ENCODE measurements at places on chromosomes 3 and 15.

DNA sequence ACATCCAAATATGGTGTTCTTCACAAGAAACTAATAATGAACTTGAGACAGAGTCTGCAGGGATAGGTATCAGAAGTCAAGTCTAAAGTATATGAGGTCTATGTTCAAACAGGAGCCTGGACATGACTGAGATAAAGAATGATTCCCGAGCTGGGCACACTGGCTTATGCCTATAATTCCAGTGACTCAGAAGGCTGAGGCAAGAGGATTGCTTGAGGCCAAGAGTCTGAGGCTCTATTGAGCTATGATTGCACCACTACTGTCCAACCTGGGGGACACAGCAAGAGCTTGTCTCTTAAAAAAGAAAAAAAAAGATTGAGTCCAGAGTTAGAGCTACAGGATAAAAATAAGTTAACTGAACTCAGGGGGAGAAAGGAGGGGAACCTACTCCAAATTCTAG lies 246.5 kb downstream of the LRRN1 start:
- DNase-seq, result no peak

DNA sequence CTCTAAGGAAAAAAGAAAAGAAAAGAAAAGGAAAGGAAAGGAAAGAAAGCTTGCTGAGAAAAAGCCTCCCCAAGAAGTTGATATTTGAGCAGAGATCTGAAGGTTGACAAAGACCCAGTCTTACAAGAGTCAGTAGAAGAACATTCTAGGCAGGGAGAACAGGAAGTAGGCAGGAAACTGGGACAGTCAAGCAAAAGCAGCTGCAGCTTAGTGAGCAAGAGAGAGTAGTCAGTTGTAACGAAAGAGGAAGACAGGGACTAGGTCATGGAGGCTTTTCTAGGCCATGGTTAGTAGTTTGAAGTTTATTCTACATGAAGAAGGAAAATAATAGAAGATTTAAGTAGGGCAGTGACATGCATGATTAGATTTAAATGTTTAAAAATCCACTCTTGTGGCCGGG lies 31.8 kb upstream of the KLHL6 start:
- no peak for DNase-seq

GRCh38 chr3:101898752-101899169 lies 49.4 kb downstream of the NFKBIZ start:
- no peak for DNase-seq

DNA sequence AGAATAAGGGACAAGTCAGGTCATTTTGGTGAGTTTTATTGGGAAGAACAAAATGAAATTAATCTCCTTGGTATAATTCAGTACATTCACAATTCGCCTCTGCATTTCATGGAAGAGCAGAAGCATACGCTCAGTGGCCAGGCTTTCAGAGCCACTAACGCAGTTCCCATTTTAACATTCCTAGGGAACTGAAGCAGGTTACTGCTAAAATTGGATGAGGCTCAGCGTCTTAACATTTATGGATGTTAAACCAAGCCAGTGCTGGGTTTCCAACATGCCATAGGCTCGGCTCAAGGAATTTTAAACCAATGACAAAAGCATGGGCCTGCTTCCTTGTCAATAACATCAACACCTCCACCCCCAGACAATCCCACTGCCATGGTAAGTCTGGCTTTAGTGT lies 172.7 kb upstream of the PRICKLE2 start:
- DNase-seq, result no peak

- peak; percentile 29 for DNase-seq
Measured at GRCh38 chr3:133276594-133276993, 123.3 kb upstream of the BFSP2 start.

DNA sequence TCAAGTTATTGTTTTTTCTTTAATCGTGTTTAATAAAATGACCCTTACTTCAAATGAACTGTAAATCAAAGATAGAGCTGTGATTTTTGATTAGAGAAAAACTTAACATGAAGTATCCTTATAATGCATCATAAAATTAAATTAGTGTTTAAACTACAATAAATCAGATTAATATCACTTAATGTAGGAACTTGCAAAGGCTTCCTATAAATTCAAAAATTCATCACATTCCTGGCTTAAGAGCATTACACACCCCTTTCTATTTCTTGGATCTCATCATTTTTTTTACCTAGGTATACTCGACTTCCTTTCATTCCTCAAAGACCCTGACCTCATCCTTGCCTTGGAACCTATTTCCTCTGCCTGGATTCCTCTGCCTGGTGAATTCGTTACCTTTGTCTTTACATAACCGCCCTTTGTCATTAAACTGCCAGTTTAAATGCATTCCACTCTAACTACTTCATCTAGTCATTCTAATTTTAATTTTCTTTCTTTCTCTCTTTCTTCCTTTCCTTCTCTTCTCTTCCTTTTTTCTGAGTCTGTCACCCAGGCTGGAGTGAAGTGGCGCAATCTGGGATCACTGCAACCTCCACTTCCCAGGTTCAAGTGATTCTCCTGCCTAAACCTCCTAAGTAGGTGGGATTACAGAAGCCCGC lies 1244.5 kb downstream of the OTOL1 start:
- DNase-seq, result no peak

DNA sequence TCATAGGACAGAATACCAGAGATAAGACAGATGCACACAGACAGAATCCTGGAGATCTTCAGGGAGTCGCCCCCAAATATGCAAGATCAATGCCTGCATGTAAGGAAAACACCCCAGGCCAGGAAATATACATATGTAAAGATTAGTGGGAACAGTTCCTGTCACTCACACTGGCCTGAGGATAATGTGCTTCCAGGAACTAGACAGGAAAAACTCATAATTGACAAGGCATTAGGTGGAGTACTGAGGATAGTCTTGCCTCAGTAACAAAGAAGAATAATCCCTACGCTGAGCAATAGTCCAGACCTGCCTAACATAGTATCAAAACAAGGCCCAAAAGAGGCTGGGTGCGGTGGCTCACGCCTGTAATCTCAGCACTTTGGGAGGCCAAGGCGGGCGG lies 20.4 kb upstream of the B4GALT4 start:
- no peak for DNase-seq

- no peak for DNase-seq
Measured at GRCh38 chr15:73994912-73995622, 551 bp downstream of the PML start.

- peak; percentile 49 for DNase-seq
Measured at GRCh38 chr3:62503516-62503915, 130.2 kb upstream of the FEZF2 start.

- DNase-seq, result no peak
Measured at GRCh38 chr3:12308517-12308916, 19.6 kb downstream of the PPARG start.

GRCh38 chr15:33031324-33031821 lies 163.1 kb downstream of the FMN1 start:
- no peak for DNase-seq

- DNase-seq, result peak; percentile 74
Measured at GRCh38 chr3:155423526-155424322, 130.2 kb upstream of the STRIT1 start.

DNA sequence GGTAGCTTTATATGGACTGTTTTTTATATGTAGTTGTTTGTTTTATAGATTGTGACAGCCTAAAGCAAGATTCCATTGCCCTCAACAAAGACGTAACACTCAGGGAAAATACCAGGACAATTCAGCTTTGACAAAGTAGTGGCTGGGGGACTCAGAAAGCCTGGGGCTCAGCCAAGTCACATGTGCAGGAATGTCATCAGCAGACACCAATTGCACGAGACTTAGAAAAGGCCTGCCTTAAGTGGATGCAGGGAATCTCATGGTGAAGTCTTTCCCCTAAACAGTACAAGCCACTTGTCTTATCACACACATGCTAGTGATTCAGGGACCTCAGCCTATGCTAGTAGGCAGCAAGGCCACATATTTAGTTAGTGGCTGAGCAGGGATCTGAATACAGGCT lies 381.8 kb upstream of the THBS1 start:
- no peak for DNase-seq

GRCh38 chr3:106004137-106004681 lies 135.4 kb upstream of the CBLB start:
- DNase-seq, result no peak

DNA sequence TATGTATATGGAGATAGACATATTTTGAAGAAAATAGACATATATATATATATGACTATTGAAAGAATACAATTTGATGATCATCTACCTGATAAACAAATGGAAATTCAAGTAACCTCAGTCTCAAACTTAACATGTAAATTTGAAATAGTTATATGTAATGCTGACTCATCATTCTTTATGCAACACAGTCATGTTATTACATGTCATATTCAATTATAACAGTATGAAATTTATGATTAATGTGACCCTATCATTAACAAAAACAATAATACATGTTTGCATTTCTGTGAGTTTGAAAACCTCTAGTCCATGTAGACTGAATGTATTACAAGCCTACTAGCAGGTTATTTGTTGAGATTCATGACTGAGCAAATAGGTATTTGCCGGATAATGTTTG lies 204.1 kb downstream of the CADM2 start:
- no peak for DNase-seq

- DNase-seq, result no peak
Measured at GRCh38 chr3:31065765-31066164, 171.3 kb upstream of the GADL1 start.

DNA sequence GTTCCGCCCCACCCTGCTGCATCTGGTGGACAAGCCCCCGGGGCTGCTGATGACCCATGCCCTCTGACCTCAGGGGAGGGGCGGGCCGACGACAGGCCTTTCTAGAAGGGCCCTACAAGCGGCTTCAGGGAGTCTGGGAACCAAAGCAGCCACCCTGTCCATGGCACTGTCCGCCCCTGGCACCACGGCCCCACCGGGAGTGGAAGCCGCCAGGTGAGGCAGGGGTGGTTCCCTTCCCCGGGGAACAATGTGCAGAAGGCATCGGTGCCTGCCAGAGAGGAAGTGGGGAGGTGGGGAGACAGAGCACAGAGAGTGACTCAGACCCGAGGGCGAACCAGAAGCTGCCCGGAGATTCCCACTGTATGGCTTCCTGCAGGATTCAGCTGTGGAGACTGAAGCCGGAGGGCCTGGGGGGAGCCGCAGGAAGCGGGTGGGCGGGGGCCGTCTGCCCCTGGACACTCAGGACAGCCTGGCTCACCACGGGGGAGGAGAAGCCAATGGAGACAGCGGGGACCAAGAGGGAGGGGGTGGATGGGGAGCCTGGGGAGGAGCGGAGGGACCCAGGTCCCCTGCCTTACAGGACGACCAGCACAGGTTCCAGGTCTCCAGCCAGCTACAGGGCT lies 134.0 kb downstream of the TPRA1 start:
- DNase-seq, result no peak

GRCh38 chr3:190117981-190118380 lies 2.7 kb downstream of the P3H2 start:
- DNase-seq, result no peak

DNA sequence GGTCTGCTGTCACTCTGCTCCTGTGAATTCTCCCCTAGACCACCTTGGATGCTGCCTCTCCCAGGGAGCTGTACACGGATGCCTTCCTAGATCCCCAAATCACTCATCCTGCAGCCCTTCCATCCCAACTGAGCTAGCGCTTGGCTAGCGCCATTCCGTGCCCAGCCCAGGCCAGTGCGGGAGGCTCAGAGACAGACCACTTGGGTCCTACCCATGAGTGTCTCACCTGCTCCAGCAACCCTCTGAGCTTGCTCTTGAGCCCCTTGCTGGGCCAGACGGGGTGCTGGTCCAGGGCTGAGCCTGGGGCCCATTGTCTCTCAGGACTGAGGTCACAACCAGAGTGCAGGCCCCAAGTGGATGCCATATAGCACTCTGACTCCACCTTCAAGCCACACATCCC lies 17.7 kb downstream of the SH2D7 start:
- DNase-seq, result no peak
